Right hindlimb (tissue), 1 donor: ENCODE measurements at places on chromosomes 1 and 21.

- no peak for DNase-seq
These were observed 39.9 kb upstream of the TENT5C start for GRCh38 chr1:117565745-117566455.

DNA sequence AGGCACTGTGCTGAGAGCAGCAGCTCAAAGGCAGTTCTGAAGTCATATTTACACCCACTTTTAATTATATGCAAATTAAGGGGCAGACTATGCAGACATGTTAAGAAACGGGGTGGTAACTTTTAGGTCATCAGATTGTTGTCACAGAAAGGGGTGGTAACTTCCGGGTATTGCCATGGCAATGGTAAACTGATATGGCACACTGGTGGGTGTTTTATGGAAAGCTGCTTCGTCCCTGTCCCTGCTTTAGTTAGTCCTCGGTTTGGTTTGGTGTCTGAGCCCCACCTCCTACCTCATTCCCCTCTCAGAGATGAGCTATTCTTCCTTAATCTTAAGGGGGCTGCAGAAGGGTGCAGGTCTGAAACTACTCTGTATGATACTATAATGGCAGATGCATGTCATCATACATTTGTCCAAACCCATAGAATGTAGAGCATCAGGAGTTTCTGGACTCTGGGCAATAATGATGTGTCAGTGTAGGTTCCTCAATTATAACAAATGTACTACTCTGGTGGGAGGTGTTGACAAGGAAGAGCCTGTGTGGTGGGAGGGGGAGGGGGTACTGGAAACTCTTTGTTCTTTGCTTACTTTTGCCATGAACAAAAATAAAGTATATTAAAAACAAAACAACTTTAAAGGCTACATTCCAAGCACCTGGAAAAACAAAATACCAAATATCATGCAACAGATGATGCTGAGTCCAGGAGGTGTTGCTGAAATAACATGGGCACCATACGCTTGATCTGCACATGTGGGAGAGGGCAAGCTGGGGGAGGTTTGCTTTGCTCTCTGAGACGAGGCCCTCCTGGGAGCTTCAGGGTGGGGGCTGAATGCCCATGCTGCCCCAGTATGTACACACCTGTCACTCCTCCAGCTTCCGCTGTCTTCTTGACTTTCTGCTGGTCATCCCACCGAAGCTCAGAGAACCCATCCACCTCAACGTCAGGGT, 6.3 kb downstream of the PARP1 start:
- DNase-seq: no peak

- DNase-seq: no peak
These were observed 244.8 kb downstream of the ASTN1 start for GRCh38 chr1:176919386-176920378.

GRCh38 chr1:3858231-3858981, 1.1 kb downstream of the DFFB start:
- DNase-seq: peak; percentile 41

DNA sequence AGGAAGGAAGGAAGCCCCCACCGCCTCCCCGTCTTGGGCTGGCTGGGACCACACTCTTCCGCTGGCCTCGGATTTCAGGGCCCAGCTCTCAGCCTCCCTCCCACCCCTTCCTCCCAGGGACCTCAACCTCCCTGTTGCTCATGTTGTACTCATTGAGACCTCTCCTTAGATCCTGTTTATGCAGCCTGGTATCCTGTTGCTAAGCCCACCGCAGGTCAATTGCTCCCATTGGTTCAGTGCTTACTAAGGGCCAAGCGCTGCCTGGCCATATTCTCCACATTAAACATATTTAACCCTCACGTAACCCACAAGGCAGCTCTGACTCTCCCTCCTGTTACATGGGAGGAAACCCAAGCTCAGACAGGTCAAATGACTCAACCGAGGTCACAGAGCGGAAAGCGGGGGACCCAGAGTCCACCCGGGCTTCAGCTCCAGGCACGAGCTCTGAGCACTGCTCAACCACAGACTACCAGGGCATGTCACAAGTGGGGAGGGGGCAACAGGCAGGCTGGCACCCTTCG, 23.2 kb upstream of the H6PD start:
- DNase-seq: no peak

GRCh38 chr1:236394879-236395229, 768 bp downstream of the EDARADD start:
- no peak for DNase-seq

GRCh38 chr1:64302194-64302593, 98.8 kb downstream of the UBE2U start:
- no peak for DNase-seq
